ENCODE measurements at places on chromosomes 2 and 18.

DNA sequence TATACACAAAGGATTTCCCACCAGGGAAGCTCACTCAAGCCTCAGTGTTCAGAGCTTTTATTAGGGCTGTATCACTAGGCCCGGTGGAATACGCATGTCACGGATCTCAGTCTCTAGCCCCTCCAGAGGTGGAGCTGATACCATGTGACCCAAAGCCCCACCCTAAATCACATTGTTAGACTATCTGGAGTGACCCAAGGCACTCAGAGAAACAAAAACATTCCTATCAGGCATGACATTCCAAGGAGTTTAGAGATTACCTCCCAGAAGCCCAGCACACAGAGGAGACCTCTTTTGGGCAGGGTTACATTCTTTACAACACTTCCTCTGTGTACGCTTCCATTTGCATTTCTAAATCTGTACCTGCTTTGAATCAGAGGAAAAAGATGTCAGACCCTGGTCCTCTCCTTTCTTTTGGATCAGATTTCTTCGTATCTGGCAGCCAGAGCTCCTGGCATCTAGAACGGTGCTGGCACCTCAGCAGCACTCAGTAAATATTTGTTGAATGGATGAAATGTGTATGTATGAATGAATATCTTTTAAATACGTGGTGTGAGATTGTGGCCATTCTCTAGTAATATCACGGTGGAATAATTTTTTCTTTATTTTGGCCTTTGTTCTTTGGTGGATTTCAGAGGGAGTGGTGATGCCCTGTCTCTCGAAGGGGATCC is 37.7 kb upstream of the SMAD2 start:
- no peak for DNase-seq

- DNase-seq, result no peak
Measured at GRCh38 chr2:239293775-239294430, 106.9 kb downstream of the HDAC4 start.

DNA sequence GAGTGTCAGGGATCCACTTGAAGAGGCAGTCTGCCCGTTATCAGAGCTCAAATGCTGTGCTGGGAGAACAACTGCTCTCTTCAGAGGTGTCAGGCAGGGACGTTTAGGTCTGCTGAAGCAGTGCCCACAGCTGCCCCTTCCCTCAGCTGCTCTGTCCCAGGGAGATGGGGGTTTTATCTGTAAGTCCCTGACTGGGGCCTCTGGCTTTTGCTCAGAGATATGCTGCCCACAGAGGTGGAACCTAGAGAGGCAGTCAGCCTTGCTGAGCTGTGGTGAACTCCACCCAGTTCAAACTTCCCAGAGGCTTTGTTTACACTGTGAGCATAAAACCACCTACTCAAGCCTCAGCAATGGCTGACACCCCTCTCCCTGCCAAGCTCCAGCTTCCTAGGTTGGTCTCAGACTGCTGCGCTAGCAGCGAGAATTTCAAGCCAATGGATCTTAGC is 38.1 kb downstream of the PLEK start:
- no peak for DNase-seq

DNA sequence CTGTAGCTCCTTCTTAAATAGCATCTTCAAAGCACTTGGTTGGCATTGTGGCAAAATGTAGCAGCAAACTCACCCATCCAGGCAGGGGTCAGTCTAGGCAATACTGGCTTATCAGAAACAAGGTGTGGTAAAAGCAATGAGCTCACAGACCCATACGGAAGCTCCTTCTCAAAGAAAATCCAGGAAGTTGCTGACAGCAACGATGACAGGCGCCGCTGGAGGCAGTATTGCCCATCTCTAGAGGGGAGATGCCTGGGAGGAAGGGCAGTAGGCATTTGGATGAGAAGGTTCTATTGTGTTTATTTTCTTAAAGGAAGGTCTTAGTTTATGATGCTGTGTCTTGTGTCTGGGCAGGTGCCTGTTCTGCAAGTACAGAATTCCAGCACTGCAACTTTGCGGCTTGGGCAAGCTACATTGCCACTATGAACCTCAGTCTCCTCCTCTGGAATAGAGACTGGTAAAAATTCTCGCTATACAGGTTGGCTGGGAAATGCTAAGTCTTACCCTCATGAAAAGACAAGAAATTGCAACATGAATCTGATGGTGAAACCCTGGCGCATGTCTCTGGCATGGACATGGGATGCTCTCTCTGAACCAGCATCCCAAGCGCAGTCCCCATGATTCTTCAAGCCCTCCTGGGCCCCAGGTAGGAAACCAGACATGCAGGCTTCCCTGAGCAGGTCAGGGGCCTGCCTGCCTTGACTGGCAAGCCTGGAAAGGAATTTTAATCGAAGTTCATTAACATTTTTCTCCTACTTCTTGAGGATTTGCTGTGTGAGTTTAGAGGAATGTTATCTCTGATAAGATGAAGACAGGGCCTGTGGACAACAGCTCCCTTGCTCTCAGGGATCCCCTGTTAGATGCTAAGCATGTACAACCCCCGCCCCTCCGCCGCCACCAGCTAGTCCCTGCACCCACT is 156.0 kb downstream of the TFCP2L1 start:
- peak; percentile 91 for DNase-seq

- peak; percentile 46 for DNase-seq
Measured at GRCh38 chr2:218270721-218271486, 585 bp downstream of the PNKD start.

- no peak for DNase-seq
Measured at GRCh38 chr2:26733413-26733812, 30.7 kb upstream of the SLC35F6 start.

GRCh38 chr2:46346719-46347118 is 49.5 kb downstream of the EPAS1 start:
- no peak for DNase-seq

DNA sequence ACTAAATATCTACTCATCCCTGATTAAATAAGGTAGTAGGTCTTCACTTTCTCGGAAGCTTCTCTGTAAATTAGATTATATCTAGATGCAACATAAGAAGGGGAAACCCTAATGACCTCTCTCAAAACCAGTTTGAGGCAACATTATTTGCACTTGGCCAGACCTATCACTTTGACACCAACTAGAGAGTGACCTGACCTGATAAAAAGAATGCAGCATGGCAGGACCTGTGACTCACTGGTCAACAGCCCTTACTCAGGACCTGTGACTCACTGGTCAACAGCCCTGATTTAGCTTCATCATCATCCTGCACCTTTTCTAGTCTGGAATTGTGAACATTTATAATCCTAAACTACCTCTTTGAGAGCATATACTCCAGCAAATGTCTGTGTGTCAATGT is 1957.7 kb upstream of the CELF4 start:
- peak; percentile 73 for DNase-seq

DNA sequence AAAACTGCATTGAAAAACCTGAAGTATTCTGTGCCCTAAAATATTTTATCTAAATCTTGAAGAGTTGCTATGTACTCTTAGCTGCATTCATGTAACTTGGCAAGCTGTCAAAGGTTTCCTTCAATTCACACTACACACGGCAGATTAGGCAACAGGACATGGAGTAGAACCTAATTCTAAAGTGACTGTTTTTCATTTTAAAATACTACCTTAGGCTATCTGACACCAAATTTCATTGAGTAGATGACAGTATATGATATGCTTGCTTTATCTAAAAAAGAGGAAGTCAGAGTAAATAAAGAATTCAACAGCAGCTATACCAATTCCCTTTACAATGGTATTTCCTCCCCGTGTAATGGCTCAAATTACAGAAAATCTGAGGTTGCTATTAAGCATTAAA is 45.4 kb downstream of the EXOC6B start:
- no peak for DNase-seq

DNA sequence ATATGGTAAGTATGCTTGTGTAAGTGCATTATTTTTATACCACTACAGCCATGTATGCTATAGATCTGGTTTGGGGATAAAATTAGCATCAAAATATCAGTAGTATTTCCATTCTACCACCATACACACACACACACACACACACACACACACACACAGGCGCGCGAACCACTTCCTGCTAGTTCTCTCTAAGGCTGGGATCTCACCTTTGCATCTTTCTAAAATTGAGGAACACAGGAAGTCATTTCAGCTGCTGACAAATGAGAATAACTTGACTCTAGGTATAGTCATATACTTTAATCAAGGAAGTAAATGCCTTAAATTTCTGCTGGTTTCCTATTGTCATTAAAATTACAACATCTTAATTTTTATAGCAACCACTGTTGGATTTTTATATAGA is 72.5 kb downstream of the RBM43 start:
- DNase-seq, result peak; percentile 1

DNA sequence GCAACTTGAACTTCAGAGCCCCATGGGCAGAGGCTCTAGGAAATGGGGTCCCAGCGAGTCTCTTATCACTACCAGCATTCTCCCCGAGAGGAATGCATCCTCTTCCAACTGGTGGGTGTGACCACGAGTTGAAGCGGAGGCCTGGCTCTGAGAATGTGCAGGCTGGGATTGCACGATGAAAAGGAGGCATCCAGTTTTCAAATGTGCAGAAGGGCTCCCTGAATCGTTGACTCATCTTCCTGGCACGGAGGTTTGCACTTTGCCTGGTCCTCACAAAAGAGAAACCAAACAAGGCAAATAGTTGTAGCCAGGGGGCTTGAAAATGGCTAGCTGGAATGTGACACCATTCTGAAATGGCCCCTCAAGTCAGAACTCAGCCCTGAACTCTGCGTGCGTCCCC is 216.7 kb downstream of the GLI2 start:
- DNase-seq, result no peak

DNA sequence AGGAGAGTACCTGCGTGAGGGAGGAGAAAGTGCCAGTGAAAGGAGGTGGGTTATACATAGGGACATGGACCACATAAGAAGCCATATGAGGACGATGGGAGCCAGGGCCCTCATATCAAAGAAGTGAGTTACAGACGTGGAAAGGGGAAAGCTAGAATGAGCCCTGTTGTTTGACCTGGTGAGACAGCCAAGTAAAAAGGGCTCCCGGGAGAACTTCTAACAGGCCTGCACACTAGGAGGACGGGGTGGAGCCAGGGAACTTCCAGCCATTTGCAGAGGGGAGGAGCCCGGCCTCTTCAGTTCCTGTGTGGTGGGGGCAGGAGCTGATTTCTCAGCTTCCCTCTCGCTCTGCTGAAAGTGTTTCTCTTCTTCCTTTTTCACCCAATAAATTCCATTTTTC is 84.1 kb upstream of the SLC66A3 start:
- DNase-seq, result peak; percentile 28

DNA sequence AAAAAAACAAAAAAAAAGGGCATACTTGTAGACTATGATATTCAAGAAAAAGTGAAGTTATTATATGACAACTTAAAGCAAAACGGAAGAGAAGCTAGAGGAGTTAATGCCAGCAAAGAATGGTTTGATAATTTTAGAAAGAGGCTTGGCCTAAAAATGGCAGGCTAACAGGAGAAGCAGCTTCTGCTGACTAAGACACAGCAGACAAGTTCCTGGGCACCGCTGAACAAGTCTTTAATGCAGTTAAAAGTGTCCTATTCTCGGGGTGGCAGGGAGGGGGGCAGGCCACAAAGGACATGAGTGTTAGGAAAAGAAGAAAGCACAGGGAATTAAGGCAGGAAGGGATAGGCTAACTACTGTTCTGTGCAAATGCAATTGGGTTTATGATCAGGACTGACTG is 50.3 kb upstream of the GAREM2 start:
- DNase-seq, result no peak

- peak; percentile 51 for DNase-seq
Measured at GRCh38 chr2:8234253-8234652, 447.6 kb upstream of the ID2 start.

GRCh38 chr18:48893608-48894600 is 56.9 kb downstream of the SMAD7 start:
- DNase-seq, result no peak

- DNase-seq, result no peak
Measured at GRCh38 chr2:100755441-100755840, 64.5 kb upstream of the NPAS2 start.

DNA sequence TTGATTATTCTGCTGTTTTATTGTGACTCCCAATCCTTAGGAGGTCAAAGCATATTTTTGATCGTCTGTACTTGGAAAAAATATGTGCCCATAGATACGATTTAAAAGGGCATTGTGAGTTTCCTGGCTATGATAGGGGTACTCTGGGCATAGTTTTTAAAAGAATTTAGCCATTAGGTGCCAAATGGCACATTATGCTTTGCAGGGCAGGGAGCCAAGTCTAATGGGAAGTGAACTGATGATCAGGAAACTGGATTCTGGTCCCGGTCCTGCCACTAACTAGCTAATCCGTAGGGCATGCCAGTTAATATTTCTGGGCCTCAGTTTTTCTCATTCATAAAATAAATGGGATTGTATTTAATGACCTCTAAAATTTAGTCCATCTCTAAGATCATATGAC is 189.3 kb downstream of the LTBP1 start:
- DNase-seq, result no peak

GRCh38 chr2:147327613-147328012 is 517.2 kb upstream of the ACVR2A start:
- DNase-seq, result no peak

DNA sequence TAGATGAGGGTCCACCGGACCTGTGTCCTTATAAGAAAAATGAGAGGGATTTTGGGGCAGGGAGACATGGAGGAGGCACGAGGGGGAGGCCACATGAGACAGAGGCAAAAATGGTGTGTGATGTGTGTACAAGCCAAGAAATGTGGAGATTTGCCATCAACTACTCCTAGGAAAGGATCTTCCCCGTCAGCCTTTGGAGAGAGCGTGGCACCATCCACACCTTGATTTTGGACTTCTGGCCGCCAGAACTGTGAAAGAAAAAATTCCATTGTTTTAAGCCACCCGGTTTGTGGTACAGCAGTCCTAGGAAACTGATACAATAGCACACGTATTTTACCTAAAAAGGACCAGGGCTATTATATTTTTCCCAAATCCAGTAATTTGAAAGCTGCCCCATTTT is 829.0 kb upstream of the SALL3 start:
- DNase-seq, result no peak

DNA sequence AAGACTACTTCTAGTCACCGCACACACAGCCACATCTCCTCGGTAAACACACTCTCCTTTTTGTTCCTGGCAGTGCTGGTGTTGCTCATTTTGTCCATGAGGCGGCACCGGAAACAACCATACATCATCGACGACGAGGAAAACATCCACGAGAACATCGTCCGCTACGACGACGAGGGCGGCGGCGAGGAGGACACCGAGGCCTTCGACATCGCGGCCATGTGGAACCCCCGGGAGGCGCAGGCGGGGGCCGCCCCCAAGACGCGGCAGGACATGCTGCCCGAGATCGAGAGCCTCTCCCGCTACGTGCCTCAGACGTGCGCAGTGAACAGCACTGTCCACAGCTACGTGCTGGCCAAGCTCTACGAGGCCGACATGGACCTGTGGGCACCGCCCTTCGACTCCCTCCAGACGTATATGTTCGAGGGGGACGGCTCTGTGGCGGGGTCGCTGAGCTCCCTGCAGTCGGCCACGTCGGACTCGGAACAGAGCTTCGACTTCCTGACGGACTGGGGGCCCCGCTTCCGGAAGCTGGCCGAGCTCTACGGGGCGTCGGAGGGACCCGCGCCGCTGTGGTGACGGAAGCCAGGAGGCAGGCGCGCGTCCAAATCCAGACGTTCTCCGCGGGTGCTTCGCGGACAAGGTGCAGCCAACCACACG is 221.0 kb downstream of the CDH20 start:
- DNase-seq, result peak; percentile 97

GRCh38 chr18:69031571-69031970 is 233.7 kb downstream of the CCDC102B start:
- DNase-seq, result no peak

- peak; percentile 95 for DNase-seq
Measured at GRCh38 chr2:72887740-72888437, 681 bp downstream of the SPR start.

All from DMS53 (cell line).